ENCODE measurements at places on chromosomes 1 and 21.

DNA sequence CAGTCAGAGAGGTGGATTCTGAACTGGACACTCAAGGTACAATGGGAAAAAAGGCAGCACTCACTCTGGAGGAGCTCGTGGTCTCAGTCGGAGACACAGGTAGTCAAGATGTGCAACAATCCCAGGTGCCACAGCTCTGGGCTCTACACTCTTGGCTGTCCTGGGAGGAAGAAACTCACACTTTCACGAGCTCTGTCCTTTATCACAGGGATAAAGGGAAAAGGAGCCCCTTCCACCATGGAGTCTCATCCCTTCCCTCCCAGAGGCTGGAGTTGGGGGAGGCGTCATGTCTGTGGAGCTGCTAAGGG lies 20.3 kb downstream of the CDK18 start:
- DNase-seq, result no peak

DNA sequence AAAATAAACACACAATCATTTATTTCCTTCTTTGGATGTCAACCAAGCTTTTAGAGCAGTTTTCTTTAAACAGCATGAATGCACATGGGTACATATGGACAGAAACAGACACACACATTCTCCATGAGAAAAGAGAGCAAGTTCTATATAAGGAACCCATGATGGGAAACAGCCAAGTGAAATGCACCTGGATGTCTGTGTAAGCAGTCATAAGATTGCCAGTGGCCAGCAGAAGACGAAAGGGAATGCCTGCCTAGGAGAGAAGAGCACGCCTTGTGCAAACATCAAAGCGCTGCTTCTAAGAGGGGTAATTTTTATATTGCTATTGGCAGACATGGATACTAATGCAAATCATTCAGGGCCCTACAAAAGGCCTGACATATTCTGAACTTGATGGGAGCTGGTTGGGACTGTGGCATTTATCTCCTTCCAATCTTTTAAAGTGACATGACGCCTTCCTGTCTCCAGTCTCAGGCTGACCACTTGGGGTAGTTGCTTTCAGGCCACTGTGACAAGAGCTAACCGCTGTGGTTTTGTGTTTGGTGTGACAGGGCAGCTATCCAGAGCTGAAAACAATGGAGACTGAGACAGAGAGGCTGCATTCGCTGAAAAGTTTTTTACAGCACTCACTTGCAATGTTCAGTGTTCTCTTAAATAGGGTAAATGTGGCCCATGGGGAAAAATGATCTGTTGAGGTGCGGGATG lies 75.0 kb upstream of the DPT start:
- DNase-seq, result no peak

- no peak for DNase-seq
These were observed 370.1 kb upstream of the NR5A2 start for GRCh38 chr1:199657449-199657848.

GRCh38 chr1:169383449-169383848 lies 15.5 kb downstream of the BLZF1 start:
- DNase-seq, result no peak

- no peak for DNase-seq
These were observed 49.7 kb upstream of the EPB41 start for GRCh38 chr1:28864695-28865094.
